ENCODE measurements at places on chromosomes 5 and 9.

GRCh38 chr5:75656311-75657003 is 45.2 kb downstream of the ANKDD1B start:
- no peak for DNase-seq

- DNase-seq, result no peak
These were observed 75.5 kb downstream of the LMX1B start for GRCh38 chr9:126689027-126689825.

DNA sequence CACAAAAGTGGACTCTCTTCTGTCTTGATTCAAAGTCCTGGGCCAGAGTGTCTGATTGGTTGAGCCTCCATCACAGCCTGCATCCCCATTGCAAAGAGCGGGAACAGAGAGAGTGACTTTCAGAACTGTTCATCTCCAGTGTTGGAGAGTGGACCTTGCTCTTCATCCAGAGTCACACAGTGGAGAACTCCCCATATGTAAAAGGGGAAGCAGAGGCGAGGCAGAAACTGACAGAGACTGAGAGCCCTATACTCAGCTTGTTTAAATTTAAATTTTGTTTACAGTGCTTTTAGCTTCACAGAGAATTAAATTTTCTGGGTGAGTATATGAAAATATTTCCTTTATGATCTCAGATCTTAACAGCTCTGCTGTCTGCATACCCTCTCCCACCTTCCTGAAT is 70.0 kb upstream of the SSBP2 start:
- no peak for DNase-seq

- DNase-seq, result no peak
These were observed 135.0 kb downstream of the TAF11L14 start for GRCh38 chr5:17769277-17769676.

DNA sequence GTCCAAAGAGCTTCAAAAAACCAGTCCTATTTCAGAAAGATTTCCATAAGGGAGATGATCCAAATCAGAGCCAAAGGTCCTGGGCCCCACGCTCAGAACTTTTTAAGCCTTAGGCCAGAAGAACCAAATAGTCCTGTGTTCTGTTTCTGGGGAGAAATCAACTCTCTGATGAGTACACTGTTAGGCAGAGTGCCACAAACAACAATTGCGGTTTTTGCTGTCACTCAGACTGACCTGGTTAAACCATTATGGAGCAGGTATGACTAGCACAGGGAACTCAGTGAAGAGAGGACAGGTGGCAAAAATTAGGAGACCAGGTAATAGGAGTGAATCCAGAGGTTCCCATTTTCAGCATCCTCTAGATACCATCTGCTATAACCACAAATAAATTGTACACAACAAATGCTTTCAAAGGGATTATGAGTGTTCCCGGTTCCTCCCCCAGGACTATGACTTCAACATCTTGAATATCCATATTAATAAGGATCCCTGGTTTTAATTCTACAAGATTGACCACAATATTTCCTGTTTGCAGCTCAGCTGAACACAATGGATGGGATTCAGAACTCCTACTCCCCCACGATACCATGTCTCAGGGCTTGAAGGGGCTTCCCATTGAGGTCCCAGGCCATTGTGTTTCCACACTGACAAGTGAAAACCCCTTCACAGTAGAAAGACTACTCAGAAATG is 52.1 kb upstream of the FREM1 start:
- DNase-seq, result no peak

DNA sequence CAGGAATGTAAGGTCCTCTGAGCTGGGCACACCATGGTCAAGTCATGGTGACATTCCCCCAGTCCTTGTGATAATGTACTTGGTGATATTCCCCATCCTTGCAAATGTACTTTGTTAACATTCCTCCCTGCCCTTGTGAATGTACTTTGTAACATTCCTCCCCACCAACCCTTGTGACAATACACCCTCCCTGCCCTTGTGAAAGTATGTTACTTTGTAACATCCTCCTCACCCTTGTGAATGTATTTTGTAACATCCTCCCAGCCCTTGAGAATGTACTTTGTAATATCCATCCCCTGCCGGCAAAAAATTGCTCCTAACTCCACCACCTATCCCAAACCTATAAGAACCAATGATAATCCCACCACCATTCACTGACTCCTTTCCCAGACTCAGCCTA is 53.3 kb downstream of the RAPGEF6 start:
- no peak for DNase-seq

DNA sequence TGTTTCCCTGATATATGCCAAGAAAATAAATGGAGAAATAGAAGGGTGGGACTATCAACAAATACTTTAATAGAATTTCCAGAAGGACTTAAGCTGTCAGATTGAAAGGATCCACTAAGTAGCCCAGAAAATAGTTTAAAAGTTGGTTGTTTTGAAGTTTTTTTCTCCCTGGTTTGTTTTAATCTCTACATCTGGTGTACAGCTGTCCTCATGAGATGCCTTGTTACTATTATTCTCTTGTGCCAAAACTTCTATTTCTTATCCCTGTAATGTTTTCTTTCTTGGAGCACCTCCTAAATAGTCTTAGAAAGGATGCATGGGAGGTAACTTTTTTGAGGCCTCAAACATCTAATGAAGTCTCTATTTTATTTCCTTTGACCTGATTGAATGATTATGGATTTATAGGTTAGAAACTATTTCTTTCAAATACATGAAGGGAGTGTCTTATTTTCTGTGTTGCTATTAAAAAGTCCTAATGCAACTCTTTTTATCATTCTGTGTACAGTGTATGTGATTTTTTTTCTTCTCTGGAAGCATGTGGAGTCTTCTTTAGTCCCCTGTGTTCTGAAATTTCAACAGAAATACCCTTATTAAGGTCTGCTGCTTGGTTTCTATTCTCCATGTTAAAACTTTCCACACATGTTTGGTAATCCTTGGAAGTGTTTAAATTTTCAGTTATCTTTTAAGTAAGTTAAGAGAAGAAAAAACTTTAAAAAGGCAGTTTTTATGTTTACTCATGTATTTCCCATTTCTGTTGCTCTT is 140.0 kb upstream of the CDKN2B start:
- no peak for DNase-seq

- no peak for DNase-seq
These were observed 975 bp downstream of the OCLN start for GRCh38 chr5:69493396-69494133.

DNA sequence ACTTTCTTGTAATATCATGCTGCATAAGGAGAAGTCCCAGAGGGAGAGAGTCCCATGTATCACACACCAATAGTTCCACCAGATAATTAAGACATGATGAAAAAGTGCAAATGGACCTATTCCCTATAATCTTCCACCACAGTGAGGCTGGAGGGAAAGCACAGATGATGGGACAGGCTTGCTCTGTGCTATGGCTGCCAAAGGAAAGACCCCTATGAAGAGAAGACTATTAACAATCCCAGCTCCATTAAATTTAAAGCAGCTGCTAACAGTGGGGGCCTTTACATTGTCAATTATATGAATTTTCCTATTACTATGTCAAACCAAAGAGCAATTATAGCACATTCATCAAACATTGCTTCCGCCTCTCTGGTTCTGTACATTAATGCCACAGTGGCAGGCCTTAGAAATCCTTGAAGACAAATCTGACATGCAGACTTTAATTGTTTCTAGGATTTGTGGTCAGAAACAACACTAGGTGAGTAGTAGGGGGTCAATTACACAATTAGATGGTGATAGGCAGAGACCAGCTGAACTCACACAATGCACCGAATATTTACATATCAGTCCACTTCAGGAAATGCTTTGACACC is 551.3 kb downstream of the TLE1 start:
- DNase-seq, result no peak

DNA sequence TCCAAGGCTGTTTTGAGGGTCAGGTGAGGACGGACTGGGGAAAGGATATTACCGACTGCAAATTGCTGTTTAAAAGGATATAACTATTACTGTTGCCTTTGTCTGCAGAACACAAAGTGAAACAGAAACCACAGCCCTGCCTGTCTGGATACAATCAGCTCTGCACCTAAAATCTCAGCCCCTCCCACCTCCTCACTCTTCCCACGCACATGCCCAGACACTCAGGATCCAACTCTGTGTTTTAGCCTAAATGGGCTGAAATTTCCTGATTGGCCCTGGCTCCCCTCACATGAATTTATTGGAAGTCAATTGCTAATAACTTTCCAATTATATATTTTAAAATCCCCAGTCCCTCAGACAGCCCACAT is 176.3 kb upstream of the PPP1R26 start:
- DNase-seq, result no peak

GRCh38 chr5:15798006-15798405 is 298.0 kb downstream of the FBXL7 start:
- no peak for DNase-seq

- no peak for DNase-seq
These were observed 91.1 kb upstream of the DAB2 start for GRCh38 chr5:39515881-39516280.

DNA sequence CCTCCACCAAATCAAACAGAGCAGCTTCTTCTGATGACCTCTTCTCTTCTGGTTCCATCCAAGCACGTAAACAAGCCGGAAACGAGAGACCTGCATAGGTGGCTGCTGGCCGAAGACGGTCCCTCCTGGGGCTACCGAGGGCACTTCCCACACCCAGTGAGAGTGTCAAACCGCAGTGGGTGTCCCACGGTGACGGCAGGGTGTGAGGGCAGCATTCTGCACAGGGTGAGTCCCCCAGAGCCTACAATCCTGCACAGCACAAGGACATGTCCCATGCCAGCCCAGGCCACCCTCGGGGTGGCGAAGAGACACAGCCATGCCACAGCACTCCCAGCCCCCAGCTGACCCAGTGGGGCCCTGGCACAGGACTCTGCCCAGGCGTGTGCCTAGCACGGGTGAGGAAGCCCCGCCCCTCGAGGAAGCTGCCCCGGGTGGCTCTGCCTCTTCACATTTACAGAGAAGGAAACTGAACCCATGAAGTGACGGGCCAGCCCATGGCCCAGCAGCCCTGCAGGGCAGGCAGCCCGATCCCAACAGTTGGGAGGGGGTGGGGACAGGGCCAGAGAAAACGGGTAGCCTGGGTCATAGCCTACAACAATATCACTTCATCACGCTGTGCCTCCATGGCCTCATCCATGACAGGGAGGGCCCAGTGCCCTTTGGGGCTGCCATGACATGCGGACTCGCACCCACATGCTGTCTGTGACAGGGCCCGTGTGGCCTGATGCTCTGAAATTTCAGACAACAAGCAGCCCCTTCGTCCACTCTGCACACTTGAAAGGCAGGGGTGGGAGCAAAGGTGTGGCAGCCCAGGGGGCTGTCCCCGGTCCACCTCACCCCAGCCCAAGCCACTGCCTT is 43.2 kb downstream of the SEMA4D start:
- DNase-seq, result no peak

- DNase-seq, result no peak
These were observed 1.8 kb upstream of the FAT2 start for GRCh38 chr5:151592855-151593408.

- DNase-seq, result no peak
These were observed 388.7 kb downstream of the CETN3 start for GRCh38 chr5:90020575-90021538.

- DNase-seq, result no peak
These were observed 67.9 kb downstream of the OLFM1 start for GRCh38 chr9:135155396-135155795.

- peak; percentile 23 for DNase-seq
These were observed at the start of gene SPACA9 for GRCh38 chr9:132878695-132879456. TSS of gene SPACA9 (plus strand) at chr9:132878898. CDS start at chr9:132883948, 5,050 bp downstream.

- no peak for DNase-seq
These were observed 16.2 kb downstream of the FNBP1 start for GRCh38 chr9:130026583-130027340.

GRCh38 chr5:74205767-74206578 is 434.6 kb downstream of the ENC1 start:
- DNase-seq, result no peak

DNA sequence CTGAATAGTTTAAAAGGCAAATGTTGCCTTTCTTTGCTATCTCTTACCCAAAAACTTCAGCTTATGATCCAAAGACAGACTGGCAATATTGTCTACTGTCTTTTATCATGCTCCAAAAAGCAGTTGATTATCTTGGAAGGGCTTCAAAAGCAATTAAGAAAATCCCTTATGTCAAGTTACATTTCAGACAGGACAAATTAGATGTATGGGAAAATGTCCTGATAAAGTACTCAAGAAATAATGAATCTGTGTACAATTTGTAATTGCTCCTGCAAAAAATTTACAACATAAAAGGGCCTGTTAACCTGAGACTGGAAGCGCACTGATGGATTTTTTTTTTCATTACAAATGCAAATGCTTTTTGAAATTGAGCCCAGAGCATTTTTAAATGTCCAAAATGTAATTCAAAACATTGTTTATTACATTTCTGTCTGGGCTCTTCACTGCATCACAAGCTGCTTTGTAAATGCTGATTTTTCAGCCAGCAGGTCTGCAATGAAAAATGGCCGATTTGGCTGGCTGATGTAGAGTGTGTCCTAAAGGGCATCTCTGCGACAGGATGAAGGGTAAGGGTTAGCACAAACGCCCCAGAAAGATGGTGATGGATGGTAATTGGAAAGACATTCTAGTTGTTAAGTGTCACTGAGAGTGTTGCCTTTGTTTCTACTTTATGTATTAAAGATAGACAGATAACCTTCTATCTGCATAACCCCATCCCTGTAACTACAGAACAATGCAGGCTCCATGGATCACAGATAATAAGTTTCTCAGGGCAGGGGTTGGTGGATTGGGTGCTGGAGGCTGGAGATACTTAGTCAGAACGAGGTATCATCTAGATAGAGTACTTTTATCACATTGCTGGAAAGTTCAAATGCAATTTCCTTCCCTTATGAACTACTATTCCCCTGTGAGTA is 27.0 kb downstream of the MAT2B start:
- DNase-seq, result no peak

GRCh38 chr9:94818178-94818541 is 91.7 kb downstream of the AOPEP start:
- DNase-seq, result no peak

DNA sequence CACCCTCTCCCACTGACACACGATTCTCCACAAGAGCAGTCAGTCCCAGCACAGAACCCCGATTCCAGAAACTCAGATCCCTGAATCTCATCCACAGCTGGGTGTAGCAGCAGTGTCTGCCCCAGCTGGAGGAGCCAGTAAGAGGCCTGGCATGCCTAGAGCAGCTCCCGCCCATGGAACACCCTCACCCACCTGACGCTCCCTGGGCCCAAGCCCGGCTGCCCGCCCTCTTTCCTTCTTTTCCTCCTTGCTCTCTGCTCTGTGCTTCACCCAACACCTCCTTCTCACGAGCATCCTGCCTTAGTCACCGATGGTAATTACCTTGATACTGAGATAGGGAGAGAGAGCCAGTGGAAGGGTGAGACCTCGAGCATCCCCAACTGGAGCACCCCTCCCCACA is 8.7 kb downstream of the PCDH1 start:
- peak; percentile 66 for DNase-seq

- DNase-seq, result no peak
These were observed 5.5 kb downstream of the OBP2A start for GRCh38 chr9:135551456-135551855.

- DNase-seq, result no peak
These were observed 209.0 kb downstream of the TTLL11 start for GRCh38 chr9:121884057-121884541.

DNA sequence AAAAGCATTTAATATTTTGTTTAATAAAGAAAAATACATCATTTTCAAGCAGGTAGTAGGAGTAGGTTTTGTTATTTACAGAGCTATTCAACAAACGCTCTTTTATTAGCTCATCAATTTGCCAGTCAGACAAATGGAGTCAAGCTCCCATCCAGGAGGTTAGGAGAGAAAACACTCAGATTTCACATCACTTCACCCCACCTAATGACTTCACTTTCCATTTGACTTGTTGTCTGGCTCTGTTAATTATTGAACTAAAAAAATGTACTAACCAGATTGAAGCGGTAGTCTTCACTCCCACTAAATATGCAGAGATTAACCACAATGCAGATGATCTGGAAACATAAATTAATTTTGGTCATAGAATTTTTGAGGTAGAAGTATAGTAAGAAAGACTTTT is 193.6 kb upstream of the VCAN start:
- no peak for DNase-seq

GRCh38 chr5:139306197-139306596 is 12.7 kb downstream of the MATR3 start:
- no peak for DNase-seq

Measured in caudate nucleus (tissue), 63 donors.